ENCODE measurements at places on chromosomes 4 and X. TPM values are rescaled to one million over a fixed set of nuclear protein-coding genes. Genes with fewer than 3 reads are reported as not detected.

Gene MAGEA10
- total RNA-seq: not detected

DNA sequence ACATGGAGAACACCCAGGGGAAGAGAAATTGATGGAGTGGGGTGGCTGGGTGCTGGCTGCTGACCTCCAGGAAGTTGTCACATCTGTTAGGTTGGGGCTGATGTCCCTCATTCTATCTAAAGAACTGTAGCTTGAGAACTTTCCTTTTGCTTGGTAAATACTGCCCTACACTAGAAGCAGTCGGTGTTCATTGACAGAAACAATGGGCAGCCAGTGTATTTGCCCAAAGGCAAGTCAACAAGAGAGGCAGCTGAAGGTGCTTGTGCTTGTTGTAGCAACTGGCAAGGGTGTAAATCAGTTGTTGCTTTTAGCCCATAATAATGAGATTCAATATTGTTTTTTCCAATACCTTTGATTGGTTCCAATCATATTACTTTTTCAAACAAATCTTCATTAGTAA lies 956 bp downstream of the TMEM154 start:
- DNase-seq: no peak

Gene F8A3
- total RNA-seq: 0.39 TPM

Gene NXF2B
- total RNA-seq: not detected

Measured in aorta (tissue), 5 donors.